Urothelium cell line (cell line): ENCODE measurements at places on chromosomes 16 and 17.

DNA sequence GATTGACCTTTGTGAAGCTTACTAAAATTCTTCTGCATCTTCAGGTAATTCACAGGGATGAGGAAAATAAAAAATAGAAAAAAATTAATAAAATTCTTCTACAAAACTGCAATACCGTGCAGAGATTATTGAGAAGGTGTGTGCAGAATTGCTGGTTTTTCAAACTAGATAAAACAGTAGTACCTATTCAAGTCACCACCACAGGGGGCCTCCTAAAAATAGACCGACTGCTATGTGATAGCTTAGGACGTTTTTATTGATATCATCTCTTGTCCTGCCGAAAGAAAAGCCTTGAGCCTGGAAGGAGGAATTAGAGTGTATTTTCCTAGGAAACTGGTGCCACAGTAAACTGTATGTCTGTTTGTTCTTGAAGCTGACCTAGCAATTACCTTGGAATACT is 325.9 kb downstream of the ZFHX3 start:
- DNase-seq, result no peak

- DNase-seq, result no peak
These were observed 87.1 kb upstream of the HS3ST2 start for GRCh38 chr16:22726868-22727267.

- peak; percentile 38 for DNase-seq
These were observed 1.3 kb downstream of the ZNF652 start for GRCh38 chr17:49360796-49361128.

GRCh38 chr16:26365161-26365940 is 673.6 kb downstream of the HS3ST4 start:
- peak; percentile 33 for DNase-seq

DNA sequence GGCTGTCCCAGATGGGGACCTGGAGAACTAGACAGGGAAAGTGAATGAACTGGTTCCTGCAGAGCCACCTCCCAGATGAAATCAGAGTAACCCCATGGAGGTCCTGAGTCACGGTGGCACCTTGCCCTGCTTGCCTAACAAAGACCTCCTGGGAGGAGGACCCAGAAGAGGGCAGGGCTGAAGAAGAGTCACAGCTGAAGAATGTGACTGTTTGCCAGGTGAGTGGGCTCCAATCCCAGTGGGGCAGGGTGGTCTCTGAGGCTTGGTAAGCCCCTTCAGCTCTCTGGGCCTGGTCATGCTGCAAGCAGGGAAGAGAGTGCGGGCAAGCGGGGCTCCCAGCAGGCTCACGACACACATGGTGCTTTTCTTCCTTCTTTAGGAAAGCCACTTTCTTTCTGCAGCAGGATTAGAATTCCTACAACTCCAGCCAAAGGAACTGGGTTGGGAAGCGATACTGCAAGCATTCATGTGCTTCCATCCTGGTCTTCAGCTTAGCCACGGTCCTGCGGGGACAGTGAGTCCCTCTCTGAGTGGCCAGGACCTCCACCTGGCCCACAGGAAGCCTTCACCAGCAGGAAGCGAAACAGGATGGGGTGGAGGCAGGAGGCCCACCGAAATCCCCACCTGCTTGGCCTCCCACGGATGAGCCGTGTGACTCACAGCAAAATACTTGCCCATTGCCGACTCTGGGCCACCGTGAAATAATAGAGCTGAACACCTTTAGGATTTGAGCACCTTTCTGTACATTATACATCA is 4.3 kb downstream of the C16orf74 start:
- peak; percentile 69 for DNase-seq

- DNase-seq, result no peak
These were observed 1.0 kb upstream of the CA7 start for GRCh38 chr16:66843191-66843590.

GRCh38 chr16:49280105-49280741 is 1.4 kb downstream of the CBLN1 start:
- DNase-seq, result peak; percentile 67
